ENCODE measurements at places on chromosomes 12 and 14. TPM values are rescaled to one million over a fixed set of nuclear protein-coding genes. Genes with fewer than 3 reads are reported as not detected.

- no peak for DNase-seq
These were observed 37.2 kb downstream of the APOBEC1 start for GRCh38 chr12:7628381-7628961.

- DNase-seq: no peak
These were observed 4.3 kb downstream of the CCDC196 start for GRCh38 chr14:66490143-66491111.

DNA sequence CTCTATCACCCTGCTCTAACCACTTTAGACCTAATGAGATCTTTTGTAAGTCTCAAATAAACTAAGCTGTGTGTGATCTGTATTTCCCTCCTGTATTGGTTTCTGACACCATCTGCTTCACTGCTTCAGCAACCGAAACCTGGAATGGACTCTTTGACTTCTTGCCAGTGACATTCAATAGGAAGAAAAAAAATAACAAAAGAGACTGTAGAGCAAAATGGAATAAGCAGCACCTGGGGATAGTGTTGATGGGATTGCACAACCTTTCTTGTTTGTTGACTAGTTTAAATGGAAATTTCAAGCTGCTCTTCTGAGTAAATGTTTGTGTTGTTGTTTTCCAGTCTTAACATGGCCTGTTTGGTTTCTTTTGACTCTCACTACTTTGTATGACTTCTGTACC lies 888.6 kb upstream of the SEL1L start:
- DNase-seq: no peak

GRCh38 chr12:10624605-10625004 lies 11.2 kb upstream of the MAGOHB start:
- no peak for DNase-seq

GRCh38 chr14:45907782-45908181 lies 654.8 kb upstream of the MIS18BP1 start:
- no peak for DNase-seq

DNA sequence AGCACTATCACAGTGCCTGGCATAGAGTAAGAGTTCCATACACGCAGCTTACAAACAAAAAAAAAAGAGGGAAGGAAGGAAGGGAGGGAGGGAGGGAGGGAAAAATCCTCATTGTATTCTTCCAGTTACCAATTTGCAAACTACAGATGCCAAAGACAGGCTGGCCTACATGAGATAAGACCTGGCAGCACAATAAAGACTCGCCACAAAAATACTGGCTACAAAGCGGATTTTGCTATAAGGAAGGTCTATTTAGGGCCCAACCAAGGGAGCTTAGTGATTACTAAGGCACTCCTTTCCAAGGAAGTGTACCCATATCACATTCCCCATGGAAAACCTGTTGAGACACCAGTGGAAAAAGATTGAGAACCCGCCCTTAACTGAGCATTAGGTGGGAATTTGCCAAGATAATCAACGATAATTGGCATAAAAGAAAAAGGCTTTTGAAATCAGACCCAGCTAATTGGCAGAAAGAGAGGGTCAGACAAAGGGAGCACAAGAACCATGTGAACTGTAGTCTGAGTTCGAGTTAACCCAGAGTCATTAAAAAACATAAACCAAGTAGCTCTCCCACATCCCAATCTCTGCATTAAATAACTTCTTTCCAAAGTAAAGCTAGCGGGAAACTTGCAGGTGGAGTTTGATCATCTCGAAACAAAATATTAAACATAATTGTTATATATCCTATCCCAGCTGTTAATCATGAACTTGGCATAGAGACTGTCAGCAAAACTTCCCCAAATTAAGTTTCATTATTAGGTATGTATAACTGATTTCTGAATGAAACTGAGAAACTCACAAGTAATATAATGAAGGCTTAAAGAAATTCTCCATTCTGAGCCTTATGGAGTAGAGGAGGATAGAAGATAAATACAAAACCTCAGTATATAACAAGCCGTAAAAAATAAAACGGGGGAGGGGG lies 50.1 kb downstream of the PHLDA1 start:
- DNase-seq: no peak

DNA sequence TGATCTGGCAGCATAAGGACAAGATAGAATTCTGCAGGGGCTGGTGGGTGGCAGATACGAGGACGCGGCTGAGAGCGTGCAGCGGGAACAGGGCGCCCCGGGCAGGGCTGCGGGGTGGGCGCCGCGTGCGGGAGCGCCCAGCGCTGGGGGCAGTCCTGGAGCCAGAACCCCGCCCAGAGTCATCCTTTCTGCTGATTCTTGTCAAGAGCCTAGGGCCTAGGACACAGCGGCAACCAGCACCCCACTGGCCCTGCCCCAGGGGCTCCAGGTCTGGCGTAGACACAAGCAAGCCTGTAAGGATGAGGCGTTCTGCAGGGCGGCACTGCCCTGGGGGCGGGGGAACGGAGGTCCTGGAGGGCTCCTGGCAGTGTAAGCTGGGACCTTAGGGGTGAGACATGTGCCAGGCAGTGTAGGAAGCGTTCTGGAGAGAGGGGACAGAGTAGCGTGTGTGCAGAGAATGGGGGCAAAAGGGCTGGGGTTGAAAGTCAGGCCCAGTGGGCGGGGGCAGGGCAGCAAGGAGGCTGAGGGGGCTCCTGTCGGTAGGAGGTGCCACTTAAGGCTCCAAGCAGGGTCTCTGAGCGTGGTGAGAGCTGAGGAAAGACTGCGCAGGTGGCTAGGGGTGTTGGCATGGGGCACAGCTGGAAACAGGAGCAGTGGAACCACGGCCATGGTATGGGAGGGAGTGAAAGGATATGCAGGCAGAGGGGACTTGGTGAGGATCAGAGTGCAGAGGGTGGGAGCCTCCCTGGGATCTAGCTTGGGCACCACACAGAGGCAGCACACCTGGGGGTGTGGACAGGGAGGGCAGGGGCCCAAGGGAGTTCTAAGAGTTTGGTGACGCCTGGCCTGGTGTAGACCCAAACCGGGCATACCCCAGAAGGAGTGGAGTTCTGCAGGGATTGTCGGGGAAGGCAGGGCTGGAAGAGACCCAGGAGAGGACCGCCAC lies 845 bp upstream of the AHNAK2 start:
- no peak for DNase-seq

DNA sequence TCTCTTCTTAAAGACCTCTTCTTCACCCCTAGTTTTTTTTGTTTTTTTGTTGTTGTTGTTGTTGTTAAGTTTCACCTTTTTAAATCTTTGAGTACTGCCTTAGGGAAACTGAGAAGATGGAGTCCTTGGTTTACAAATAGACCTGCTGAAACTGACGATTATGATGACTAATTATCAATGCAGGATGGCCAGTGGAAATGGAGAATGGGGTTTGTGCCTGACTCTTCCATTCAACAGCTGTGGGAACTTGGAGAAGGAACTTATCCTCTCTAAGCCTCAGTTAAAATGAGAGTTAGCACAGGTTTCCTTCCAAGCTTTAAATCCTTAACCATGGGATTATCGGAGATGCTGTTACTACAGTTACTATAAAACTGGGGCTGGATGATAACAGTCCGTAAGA lies 66.7 kb upstream of the PNMA1 start:
- no peak for DNase-seq

DNA sequence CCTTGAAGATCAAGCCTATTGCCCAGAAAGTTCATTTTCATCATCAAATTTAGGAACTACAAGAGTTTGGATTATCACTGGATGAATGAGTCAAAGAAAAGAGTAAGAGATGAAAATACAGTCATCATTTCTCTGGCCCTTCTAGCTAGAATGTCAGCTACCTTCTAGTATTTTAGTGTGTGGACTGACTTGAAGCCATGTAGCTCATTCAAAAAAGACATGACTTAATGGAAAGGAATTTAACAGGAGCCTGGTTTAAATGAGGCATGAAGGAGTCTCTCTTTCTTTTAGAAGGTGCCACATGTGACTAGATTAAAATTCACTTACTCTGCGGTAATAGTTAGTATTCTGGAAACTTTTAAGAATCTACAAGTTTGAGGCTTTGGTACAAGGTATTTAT lies 7.1 kb downstream of the PTHLH start:
- DNase-seq: no peak

GRCh38 chr14:76771437-76771980 lies 10.2 kb downstream of the VASH1 start:
- DNase-seq: no peak

GRCh38 chr12:69685810-69686209 lies 13.3 kb downstream of the BEST3 start:
- no peak for DNase-seq

DNA sequence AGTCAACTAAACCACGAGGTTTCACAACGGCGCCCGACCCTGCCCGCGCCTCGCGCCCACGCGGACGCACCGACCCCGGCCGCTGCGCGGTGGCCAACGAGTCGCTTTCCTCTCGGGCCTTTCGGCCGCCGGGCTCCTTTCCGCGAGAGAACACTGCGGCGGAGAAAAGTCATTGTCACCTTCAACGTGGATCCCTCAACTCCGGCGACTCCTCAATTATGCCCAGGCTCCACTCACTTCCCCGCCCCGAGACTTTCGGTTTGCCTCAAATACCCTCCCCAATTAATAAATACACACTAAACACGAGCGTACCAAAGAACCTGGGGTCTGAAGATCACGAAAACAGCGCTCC lies 450 bp downstream of the SINHCAF start:
- peak; percentile 26 for DNase-seq

GRCh38 chr12:51920046-51920445 lies 12.7 kb downstream of the ACVRL1 start:
- DNase-seq: no peak

DNA sequence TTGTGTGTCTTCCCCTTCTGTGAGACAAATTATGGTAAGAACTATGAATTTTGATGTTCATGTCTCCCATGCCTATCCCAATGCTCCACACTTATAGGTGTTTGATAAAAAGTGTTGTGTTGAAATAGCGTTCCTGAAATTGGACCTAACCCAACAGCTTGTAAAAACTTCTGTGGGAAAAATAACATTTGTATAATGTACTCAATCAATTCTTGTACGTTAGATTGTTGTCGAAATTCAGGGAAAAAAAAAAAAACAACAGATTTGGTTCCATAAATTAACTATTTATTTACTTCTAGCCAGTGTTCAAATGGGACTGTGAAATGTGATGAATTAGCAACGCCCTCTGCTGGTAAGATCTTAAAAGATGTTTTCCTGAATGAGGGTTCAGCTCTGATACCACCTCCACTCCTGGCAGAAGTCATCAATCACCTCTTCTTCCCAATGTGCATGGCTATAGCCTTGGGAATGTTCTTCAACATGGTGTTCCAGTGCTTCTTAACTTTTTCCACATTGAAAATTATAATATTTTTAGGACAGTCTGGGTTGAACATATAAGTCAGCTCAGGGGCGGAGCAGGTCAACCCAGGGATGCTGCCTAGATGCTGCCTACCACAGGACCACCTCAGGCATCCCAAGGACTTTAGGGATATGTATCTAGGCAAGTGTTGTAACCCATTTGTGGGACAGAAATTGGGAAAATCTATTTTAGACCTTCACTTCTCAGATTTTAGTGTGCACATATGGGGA lies 170.6 kb downstream of the OTOGL start:
- DNase-seq: no peak

GRCh38 chr12:125402874-125403789 lies 337.9 kb downstream of the AACS start:
- no peak for DNase-seq

DNA sequence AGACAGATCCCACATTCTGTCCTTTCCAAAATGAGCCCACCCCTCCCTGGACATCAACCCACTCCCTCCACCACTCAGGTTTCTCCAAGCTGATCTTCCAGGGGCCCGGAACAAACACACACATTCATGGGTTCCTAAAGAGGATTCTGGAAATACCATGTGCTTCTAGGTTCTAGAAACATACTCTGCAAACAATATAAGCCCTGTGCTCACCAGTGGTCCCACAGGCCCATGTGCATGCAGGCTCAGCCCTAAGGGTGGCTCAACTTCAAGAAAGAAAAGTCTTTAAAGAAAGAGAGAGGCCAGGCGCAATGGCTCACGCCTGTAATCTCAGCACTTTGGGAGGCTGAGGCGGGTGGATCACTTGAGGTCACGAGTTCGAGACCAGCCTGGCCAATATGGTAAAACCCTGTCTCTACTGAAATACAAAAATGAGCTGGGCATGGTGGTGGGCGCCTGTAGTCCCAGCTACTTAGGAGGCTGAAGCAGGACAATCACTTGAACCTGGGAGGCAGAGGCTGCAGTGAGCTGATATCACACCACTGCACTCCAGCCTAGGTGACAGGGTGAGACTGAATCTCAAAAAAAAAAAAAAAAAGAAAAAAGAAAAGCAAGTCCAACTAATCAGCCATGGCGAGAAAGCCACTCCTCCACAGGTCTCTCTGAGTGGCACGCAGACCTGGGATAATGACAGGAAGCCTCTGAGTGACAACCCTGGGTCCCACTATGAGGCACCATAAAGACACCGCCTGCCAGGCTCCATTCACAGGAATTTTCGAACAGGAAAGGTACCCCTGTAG lies 59.5 kb upstream of the PNMA1 start:
- DNase-seq: no peak

DNA sequence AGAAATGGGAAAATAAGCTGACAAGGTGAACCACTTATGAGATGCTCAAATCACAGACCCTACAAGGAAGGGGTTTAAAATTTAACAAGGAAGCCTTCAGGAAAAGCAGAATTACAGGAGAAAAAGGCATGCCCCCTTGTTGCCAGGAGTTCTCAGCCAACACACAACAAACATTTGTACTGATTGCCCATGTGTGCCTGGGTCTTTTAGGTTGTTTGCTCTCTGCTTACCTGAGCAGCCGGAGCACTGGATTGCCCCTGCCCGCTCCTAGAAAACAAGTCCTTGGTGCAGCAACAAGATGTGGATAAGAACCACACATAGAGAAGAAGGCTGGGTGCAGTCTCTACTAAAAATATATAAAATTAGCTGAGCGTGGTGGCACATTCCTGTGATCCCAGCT lies 3.4 kb downstream of the DRAM1 start:
- no peak for DNase-seq

- DNase-seq: no peak
These were observed 47.7 kb upstream of the PPP2R5C start for GRCh38 chr14:101713621-101714349.

- no peak for DNase-seq
These were observed 7.9 kb upstream of the PRKAB1 start for GRCh38 chr12:119660076-119660475.

The C12orf60 gene
- total RNA-seq: 1.6 TPM

The FOXN4 gene
- total RNA-seq: not detected

The RTN1 gene
- 12.6 TPM for total RNA-seq

The CFL2 gene
- 69.4 TPM for total RNA-seq

The NR4A1 gene
- total RNA-seq: 262 TPM

The GPHN gene
- 8.0 TPM for total RNA-seq

The IAPP gene
- not detected for total RNA-seq

The PLA2G1B gene
- not detected for total RNA-seq

The HOXC4 gene
- total RNA-seq: 1.1 TPM

The HOMEZ gene
- total RNA-seq: 12.0 TPM

The CCDC38 gene
- not detected for total RNA-seq

The TBX3 gene
- total RNA-seq: 18.0 TPM

The SRRM4 gene
- total RNA-seq: not detected

The CISTR gene
- not detected for total RNA-seq

Data from omental fat pad (tissue), 4 donors.